Fibroblast of skin of left quadriceps (primary cell): ENCODE measurements at places on chromosomes 1 and 21.

GRCh38 chr1:16162163-16162822, 6.4 kb upstream of the EPHA2 start:
- no peak for DNase-seq

GRCh38 chr1:61079296-61079897, 3.0 kb upstream of the NFIA start:
- DNase-seq: no peak

- DNase-seq: no peak
These were observed 10.2 kb upstream of the FCRL5 start for GRCh38 chr1:157562515-157562914.

- peak; percentile 23 for DNase-seq
These were observed 16.5 kb upstream of the PARP1 start for GRCh38 chr1:226424221-226425003.

- DNase-seq: no peak
These were observed 1203.9 kb downstream of the AMY1C start for GRCh38 chr1:104953555-104953954.

- DNase-seq: no peak
These were observed 596.6 kb downstream of the PTPRU start for GRCh38 chr1:29832936-29833335.

DNA sequence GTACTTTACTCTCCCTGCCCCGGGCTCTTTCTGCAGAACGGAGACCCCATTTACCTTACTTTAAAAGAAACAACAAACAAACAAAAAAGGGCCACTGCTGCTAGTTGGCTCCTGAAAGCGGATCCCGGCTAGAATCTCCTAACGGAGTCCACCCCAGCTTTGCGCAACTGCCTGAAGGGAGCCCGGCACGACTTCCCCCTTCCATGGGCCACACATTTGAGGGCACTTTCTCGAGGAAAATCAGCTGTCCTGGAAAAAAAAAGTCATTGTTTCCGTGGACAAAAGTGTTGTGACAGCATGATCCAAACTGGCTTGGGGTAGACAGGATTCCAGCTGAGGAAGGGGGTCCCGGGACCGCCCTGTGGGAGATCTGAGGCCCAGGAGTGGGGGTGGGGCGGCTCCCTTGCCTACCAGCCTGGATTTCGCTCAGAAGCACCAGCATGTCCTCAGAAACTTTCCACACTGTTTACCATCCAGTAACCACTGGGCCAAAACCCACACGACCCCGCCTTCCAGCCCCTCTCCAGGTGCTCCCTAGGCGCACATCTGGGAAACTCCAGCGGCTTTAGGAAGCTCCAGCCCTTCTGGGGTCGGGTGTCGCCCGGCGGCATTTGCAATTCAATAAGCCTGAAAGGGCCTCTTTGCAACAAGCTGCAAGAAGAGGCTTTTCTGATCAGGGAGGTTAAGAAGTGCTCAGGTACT, 4.8 kb downstream of the RIPK4 start:
- no peak for DNase-seq

DNA sequence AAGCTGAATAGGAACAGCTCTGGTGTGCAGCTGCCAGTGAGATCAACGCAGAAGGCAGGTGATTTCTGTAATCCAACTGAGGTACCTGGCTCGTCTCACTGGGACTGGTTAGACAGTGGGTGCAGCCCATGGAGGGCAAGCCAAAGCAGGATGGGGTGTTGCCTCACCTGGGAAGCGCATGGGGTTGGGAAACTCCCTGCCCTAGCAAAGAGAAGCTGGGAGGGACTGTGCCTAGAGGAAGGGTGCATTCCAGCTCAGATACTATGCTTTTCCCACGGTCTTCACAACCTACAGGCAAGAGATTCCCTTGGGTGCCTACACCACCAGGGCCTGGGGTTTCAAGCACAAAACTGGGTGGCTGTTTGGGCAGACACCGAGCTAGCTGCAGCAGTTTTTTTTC, 183.2 kb downstream of the DNM3 start:
- DNase-seq: no peak

DNA sequence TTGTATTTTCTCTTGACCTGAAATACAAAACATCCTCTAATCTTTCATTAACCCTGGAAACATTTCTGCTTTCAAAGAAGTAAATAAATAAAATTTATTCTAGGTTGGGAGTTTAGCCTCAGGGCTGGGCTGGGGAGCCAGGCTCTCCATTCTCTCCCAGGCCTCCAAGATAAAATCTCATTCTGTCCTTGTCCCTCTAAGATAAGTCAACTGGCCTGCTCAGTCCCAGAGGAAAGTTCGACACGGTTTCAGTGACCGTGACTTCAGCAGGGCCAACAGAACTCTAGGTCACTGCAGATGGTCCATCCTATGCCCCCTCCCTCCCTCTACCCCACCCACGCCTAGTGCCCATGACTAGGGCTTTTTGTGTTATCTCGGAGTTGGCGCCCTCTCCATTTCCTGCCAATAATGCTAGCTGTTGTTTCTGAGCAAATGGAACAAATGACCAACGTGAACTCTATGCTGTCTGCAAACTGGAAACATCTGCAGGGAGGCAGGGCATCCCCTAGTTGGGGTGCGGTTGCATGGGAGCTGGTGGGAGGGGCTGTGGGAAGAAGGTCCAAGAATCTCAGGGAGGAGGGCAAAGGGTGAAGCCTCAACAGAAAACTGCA, 10.1 kb upstream of the ADORA3 start:
- DNase-seq: no peak

- no peak for DNase-seq
These were observed 34.7 kb upstream of the KHDRBS1 start for GRCh38 chr1:31978843-31979400.

- DNase-seq: no peak
These were observed 77.9 kb downstream of the GALNT2 start for GRCh38 chr1:230144758-230145504.

DNA sequence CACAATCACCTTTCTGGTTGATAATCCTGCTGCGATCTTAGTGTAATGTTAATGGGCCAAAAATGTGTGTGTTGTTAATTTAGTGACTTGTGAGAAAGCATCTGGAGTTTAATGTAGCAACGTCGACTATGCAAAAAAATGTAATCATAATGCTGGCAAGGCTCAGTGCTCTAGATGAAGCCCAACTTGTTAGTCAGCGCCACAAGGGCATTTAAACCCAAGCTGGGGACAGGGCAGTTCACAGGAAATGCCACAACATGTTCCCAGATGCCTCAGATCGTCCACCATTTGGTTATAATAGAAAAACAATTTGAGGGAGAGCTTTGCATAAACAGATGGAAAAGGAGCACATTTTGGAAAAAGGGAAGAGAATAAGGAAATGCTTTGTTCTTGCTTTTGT, 585.4 kb upstream of the PLXNA2 start:
- DNase-seq: no peak

- no peak for DNase-seq
These were observed 40.6 kb upstream of the TSNAX start for GRCh38 chr1:231487910-231488309.

DNA sequence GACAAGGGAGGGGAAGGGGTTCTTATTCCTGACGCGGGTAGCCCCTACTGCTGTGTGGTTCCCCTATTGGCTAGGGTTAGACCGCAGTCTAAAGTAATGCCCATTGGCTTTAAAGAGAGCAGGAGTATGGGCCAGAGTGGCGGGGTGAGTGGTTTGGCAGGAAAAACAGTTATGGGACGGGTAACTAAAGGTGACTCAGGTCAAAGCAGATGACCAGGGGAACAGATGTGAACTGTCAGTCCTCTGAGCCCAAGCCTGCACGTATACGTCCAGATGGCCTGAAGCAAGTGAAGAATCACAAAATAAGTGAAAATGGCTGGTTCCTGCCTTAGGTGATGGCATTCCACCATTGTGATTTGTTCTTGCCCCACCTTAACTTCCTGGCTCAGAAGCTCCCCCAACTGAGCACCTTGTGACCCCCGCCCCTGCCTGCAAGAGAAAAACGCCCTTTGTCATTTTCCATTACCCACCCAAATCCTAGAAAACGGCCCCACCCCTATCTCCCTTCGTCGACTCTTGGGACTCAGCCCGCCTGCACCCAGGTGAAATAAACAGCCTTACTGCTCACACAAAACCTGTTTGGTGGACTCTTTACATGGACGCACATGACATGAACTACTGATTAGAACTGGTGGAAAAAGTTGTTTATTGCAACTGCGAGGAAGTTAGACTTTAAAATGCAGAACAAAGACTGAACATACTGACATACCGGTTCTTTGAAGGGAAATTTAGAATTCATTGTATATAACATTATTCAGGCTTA, 758 bp upstream of the ATAD3B start:
- DNase-seq: no peak

DNA sequence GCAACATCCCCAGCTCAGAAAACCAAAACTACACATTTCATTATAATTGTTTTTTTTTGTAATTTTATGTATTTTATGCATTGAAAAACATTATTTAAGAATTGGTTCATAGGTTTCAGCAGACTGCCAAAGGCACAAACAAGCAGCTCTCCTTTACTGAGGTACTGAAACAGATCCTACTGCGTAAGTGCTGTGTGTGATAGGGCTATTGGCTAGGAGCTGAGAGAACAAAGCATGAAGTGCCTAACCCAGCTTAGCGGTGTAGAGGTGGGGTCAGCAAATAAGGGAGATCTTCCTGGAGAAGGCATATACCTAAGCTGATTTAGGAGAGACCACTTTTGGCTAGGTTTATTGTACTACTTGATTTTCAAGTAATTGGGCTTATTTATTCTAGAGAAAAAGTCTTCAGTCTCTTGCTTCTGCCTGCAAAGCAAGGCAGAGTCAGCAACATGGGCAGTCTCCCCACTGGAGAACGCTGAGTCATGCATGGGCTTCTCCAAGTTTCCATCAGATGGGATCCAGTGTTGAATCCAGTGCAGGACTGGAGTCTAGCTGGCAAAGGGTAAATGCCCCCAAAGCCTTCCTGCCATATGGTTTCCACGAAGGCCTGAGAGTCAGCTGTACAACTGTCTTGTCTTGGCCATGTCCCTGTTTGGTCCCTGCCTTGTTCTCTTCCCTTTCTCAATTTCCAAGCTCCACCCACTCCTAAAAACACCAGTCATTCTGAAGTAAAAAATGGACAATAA, 18.0 kb upstream of the YTHDF2 start:
- DNase-seq: no peak

DNA sequence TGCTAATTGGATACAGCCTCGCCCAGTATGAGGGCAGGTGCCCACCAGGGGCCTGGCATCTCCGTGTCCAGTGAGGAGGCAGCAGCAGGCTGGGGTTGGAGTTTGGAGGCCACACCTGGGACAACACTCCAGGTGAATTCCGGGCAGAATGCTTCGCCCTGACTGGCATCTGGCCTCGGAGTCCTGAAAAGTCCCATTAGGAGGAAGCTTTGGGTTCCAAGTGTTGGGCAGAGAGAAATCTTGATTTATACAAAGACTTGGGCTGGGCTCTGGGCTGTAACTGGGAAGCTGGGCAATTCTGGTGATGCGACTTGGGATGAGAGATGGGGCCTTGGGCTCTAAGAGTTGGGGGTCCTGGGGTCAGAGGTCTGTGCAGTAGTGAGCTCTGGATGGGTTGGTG, 48.1 kb upstream of the CSF3R start:
- no peak for DNase-seq

- no peak for DNase-seq
These were observed 875.8 kb downstream of the USP25 start for GRCh38 chr21:16605597-16605996.
